RPMI7951 (cell line): ENCODE measurements at places on chromosomes 7 and 10.
A peak's percentile ranks its signal among the peaks of the same experiment; 100 is the strongest.

- DNase-seq: no peak
These were observed 26.9 kb downstream of the AHR start for GRCh38 chr7:17325364-17325763.

GRCh38 chr10:21803374-21803773 lies 200.2 kb downstream of the DNAJC1 start:
- DNase-seq: no peak

DNA sequence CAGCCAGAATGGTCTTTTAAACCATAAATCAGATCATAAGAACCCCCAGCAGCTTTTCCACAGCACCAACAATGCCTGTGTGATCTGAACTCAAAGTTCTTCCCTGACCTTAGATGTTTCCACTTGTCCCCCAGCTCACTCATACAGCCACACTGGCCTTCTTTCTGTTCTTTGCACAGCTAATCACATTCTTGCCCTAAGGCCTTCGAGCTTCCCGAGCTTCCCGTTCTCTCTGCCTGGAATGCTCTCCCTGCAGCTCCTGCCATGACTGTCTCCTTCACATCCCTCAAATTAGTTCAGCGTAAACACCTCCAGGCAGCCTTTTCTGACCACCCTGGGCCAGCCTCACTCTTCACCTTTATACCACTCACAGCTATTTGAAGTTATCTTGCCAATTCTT lies 166.8 kb upstream of the NFE2L3 start:
- DNase-seq: no peak

DNA sequence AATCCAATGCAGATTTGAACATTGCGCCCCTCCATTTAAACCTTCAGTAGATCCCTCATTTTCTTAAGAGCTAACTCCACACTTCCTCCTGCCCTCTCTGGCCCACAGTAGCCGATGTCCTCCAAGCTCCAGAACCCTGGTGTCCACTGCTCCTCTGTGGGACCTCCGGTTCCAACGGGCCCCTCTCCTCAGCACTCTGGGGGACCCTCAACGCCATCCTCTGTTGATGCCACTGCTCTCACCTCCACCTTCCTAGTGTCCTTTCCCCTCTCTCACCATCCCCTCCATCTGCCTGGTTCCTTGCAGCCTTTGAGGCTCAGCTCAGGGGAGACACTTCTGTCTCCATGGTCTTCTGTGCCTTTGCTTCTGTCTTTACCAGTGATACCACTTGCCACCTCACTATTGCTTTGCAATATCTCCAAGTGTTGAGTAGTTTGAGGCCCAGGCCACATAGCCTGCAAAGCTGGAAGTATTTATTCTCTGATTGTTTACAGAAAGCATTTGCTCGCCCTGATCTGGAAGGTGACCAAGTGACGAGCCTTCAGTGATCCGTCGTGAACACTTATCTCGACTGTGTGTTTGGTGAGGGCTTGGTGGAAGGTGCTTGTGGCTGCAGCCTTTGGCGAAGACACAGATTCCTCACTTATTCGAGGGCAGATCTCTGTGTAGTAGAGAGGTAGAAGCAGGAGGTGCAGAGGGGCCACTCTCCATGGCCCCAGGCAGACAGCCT lies 104.8 kb upstream of the SHH start:
- peak; percentile 31 for DNase-seq

GRCh38 chr10:85995791-85996190 lies 370.8 kb downstream of the GRID1 start:
- peak; percentile 1 for DNase-seq

GRCh38 chr10:63651864-63652263 lies 130.7 kb downstream of the REEP3 start:
- DNase-seq: no peak

- peak; percentile 3 for DNase-seq
These were observed 113.4 kb downstream of the SEM1 start for GRCh38 chr7:96596120-96596826.

DNA sequence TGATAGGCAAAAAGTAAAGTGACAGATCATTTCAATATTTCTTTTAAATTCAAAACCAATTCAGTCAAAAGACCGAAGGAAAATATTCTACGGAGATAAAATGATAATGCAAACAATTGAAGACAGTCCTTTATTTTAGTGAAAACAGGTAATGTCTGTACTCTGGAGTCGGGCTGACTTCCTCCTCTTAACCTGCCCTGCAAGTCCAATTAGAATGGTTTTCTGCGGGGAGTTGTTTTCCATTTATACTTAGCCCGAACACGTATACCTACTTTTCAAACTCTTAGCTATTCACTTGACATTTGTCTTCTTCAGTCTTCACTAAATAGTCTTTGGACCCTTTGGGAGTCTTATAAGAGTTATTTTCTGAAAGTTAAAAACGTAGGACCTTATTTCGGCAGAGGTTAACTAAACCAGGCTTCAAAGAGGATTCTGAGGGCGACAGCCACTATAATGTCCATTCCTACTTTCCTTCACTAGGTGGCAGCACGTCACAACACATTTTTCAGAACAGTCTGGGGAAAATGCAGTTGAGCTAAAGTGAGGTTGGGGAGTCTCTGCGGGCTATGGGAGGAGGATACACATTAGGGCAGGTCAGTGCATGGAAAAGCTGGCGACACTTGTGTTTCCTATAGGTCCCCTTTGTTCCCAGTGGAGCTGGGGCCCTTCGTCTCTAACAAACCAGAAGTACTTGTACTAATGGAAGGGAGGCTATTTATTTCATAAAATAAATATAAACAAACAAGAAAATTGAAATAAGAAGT lies 472.0 kb downstream of the KCNMA1 start:
- peak; percentile 70 for DNase-seq

GRCh38 chr10:97718659-97719142 lies 5.2 kb downstream of the MARVELD1 start:
- DNase-seq: no peak

- DNase-seq: no peak
These were observed 11.8 kb downstream of the BTBD16 start for GRCh38 chr10:122282909-122283308.

DNA sequence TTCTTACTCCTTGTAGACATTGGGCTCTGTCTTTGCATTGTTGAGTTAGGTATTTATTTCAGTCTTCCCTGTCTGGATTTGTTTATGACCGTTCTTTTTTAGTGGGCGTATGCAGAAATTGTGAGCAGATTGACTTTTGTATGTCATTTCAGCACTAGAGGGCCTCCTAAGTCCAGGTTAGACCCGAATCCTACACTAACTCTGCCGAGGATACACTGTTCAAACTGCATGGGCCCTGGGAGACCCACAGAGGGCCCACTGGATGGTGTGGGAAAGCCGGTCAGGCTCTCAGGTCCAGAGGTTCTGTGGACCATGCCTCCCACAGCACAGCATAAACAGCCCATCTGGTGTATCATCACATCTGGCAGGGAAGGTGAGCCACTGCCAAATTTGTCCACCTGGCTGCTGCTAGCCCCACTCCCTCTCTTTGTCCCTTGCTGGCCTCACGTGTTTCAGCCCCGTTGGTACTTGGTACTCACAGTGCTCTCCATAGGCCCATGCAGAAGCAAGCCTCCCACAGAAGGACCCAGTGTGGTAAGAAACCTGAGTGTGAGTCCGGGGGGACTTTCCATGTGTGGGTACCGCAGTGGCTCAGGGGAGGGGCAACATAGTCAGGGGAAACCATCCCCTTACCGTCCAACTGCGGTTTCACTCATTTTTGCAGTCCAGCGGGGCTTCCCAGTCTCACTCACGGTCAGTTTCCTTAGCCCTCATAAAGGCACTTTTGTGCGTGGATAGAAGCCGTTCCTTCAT lies 112.8 kb downstream of the APBB1IP start:
- DNase-seq: no peak

GRCh38 chr10:111080224-111080623 lies 3.4 kb downstream of the ADRA2A start:
- DNase-seq: no peak

DNA sequence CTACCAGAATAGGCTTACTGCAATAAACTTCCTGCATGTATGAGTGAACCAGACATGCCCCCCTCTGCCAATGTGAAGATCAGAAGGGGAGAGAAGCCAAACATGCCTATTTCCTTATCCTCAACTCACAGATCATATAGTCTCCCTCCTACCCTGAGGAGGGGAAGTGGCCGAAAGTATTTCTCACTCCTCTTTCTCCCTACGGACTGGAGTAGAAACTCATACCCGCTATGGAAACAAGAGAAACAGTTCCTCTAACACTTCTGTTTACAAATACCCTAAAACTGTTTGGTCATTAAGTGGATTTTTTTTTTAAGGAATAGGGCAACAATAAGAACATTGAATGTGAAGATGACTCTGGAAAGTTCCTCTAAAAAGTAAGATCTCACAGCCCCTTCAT lies 31.4 kb downstream of the CCNJ start:
- no peak for DNase-seq

- no peak for DNase-seq
These were observed 141.1 kb downstream of the DIP2C start for GRCh38 chr10:548238-548901.

GRCh38 chr10:103215601-103216000 lies 22.5 kb upstream of the NT5C2 start:
- DNase-seq: no peak

DNA sequence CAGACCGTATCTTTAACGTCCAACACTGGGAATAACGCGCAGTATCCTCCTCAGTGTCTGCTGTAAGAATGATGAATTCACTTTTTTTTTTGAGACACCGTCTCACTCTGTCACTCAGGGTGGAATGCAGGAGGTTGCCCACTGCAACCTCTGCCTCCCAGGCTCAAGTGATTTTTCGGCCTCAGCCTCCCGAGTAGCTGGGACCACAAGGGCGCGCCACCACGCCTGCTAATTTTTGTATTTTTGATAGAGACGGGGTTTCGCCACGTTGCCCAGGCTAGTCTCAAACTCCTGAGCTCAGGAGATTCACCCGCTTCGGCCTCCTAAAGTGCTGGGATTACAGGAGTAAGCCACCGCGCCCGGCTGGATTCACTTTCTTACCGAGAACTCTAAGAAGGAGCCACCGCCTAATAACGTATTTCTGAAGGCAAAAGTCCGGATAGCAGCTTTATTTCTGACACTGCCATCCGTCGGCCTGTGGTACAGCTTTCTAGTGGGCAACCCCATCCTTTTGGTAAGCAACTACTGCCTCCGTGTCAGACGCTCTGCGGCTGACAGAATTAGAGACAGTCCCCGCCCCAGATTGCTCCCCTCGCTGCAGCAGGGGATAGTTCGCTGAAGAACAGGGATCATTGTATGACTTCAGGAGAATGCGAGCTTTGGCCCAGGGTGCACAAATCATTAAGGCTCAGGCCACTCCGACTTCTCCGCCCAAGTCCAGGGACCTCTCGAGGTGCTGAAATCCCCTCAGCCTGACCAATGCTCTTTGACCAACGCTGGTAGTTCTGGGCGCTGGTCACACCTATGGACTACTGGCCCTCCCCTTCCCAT lies 662 bp downstream of the POLR3A start:
- peak; percentile 41 for DNase-seq

DNA sequence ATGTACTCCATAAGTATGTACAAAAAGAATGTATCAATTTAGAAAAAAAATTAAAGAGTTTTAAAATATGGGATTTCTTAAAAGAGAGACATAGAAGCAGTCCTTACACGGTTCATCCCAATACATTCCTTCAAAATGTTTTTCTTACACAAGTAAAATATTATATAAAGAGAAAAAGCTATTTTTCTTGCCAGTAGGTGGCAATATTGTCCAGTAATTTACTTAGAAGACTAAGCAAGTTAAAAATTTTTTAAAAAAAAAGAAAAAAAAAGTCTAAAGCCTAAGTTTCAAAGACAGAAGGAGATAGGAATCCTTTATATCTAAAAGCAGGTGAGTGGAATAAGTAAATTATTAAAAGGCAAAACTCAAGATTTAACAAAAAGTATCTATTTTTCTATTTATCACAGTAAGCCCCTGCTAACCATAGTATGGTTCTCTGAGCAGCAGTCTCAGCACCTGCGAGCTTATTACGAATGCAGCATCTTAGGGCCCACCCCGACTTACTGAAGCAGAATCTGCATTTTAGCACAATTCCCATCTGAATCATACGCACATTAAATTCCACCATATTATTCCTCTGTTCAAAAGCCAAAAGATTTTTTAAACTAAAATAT lies 240.6 kb downstream of the DGKI start:
- DNase-seq: peak; percentile 51

DNA sequence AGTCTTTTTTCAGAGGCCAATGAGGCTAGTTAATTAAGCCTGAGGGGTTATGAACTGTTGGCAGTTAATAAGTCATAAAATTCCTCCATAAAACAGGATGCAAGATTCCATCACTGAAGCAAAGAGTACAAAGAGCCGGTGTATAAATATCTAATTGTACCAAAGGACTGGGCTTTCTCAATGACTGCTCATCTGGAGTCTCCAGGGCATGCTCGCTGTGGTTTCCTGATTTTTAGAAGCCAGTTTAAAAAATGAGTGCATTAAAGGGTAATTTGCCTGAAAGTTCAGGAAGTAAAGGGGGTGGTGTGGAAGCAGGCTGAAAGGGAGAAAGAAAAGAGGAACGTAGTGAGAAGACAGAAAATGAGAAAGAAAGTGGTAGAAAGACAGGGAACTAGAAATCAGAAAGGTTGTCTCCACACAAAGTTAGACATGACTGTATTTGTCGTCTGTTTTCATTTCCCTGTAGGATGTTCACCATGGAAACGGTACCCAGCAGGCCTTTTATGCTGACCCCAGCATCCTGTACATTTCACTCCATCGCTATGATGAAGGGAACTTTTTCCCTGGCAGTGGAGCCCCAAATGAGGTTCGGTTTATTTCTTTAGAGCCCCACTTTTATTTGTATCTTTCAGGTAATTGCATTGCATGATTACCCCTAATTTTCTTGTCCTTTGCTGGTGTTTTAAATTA lies 282.3 kb downstream of the TWIST1 start:
- peak; percentile 18 for DNase-seq

- no peak for DNase-seq
These were observed 28.6 kb downstream of the ZC3HAV1 start for GRCh38 chr7:139080905-139081304.

DNA sequence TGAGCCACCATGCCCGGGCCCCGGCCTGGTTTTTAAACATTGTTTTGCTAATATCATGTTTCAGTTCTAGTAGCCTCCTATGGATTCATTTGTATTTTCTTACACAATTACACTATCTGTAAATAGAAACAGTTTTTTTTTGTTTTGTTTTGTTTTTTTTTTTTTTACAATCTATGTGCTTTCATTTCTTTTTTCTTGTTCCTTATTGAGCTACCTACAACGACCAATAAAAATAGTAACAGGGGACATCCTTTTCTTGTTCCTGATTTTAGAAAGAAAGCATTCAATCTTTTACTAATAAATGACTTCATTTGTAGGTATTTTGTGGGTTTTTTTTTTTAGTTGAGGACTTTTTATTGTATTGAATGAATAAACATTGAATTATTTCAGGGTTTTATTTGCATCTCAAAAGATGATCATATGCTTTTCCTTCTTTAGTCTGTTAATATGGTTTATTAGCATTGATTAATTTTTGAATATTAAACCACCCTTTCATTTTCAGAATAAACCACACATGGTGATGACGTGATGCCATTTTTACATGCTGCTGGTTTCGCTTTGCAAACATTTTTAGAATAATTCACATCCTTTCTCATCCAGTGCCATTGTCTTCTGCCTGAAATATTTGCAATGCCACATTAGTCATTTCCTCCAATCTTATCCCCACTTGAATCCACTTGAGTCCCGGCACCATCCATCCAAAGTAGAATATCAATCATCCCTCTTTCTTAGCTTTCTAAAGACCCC lies 18.1 kb upstream of the AKR1E2 start:
- DNase-seq: peak; percentile 89
